ENCODE measurements at places on chromosomes 16 and 17.
A peak's percentile ranks its signal among the peaks of the same experiment; 100 is the strongest.

GRCh38 chr16:28187595-28188004 lies 24.2 kb downstream of the XPO6 start:
- DNase-seq = peak; percentile 45

DNA sequence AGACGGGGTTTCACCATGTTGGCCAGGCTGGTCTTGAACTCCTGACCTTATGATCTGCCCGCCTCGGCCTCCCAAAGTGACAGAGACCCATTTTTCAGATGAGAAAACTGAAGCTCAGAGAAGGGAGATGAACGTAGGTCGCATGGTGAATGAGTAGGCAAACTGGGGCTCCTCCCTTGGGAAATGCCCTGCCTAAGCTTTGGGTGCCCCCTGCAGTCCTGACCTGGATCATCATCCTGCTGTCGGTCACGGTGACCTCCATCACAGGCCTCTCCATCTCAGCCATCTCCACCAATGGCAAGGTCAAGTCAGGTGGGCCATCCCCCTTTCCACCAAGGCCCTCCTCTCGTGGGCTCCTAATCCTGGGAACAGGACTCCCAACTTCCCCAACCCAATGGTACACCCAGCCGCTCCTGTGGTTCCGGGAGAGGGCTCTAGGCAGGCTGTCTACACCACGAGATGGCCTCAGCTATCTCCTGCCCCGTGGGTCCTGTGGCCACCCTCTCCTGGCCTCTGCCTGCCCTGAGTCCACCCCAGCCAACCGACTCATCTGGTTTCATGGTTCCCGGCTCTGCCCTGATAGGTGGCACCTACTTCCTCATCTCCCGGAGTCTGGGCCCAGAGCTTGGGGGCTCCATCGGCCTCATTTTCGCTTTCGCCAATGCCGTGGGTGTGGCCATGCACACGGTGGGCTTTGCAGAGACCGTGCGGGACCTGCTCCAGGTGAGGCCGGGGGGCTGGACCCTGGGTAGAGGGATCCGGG lies 4.7 kb downstream of the SLC12A3 start:
- peak; percentile 57 for DNase-seq

- DNase-seq = no peak
Measured at GRCh38 chr16:57305159-57305811, 20.8 kb upstream of the PLLP start.

DNA sequence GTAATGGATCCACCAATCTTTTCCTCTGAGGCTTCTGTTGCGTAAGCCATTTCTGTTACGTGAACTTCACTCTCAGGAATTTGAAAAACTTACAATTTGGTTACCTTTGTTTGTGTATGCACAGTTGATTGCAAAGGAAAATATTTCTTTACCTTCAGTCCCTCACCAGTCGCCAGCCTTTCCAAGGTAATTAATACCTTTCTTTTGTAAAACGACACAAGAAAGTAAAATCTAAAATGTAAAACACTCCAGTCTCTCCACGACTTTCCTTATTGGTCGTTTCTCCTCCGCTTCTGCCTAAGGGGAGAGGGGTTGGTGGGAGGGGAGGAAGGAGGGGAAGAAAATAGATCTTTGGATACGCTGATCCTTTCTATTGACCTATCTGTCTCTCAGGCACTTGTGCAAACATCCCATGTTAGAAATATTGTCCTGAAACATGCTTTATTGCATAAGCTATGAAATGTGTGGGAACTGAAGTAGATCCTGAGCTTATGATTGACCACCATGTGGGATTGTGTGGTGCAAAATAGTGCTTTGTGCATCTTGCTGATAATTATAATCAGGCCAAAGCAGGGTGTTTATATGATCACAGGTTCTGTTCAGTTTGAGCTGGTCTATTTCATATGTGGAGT lies 32.4 kb upstream of the EFCAB13 start:
- DNase-seq = no peak

DNA sequence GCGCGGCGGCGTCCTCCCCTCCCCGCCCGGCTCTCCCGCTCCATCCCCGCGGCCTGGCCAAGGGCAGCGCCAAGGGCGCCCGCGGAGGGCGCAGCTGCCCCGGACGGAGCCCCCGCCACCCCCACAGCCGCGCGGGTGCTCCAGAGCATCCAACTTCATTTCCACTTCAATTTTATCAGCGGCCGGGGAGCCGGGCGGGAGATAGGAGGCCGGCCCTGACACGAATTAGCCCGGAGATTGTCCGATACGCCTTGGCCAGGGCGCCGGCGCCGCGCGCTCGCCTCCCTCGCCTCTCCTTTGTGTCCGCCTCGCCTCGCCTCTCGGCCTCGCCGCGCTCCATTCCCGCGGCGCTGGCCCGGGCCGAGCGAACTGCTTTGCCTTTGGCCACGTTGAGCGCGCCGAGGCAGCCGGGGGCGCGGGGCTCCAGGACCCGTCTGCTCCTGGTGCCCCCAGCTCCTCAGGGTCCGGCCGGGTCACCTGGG lies 129.1 kb upstream of the LHX1 start:
- no peak for DNase-seq

- no peak for DNase-seq
Measured at GRCh38 chr16:50451951-50452508, 83.2 kb upstream of the BRD7 start.

- no peak for DNase-seq
Measured at GRCh38 chr17:31715446-31715845, 143.6 kb downstream of the COPRS start.

DNA sequence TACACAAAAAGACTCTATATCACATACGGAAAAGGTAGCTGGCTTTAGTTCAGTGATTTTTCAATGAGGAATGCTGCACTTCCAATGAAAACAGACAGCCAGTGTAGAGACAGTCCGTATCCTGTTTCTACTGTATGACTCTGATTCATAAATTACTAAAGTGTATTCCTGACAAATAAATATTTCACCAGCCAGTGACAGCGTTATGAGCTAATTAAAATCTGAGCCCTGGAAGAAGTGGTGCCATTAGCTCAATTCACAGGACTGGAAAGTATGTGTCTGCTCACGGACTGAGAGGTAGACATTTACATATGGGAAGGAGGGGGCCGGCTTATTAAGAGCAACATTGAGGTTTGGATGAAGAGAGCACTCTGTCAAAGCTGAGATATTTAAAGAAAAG lies 207.9 kb upstream of the RBFOX1 start:
- no peak for DNase-seq

DNA sequence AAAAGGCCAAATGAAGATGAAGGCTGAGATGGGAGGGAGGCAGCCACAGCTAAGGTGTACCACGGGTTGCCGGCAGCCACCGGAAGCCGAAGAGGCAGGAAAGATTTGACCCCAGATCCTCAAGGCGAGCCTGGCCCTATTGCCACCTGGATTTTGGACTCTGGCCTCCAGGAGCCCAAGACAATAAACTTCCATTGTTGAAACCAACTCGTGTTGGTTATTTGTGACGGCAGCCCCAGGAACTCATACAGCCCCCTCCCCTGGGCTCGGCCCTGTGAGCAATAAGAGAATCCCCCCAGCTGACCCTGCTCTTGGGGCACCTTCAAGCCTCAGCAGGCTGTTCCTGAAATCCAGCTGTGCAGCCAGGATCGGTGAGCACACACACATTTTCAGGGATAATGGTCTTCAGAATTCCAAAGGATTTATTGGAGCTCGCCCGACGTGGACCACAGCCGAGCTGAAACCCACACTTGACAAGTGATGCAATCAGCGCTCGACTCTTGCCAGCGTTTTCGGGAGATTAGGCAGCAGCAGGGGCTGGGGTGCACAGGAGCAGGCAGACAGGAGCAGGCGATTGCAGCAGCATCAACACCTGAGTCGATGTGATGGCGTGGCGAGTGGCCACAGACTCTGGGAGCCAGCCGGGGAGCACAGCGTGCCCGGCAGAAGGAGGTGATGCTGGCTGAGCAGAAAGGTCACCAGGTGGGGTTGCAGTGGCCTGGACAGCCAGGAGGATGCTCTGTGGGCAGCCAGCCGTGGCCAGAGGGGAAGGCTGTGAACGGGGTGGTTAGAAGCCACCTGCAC lies 22.4 kb upstream of the CBX4 start:
- DNase-seq = no peak

DNA sequence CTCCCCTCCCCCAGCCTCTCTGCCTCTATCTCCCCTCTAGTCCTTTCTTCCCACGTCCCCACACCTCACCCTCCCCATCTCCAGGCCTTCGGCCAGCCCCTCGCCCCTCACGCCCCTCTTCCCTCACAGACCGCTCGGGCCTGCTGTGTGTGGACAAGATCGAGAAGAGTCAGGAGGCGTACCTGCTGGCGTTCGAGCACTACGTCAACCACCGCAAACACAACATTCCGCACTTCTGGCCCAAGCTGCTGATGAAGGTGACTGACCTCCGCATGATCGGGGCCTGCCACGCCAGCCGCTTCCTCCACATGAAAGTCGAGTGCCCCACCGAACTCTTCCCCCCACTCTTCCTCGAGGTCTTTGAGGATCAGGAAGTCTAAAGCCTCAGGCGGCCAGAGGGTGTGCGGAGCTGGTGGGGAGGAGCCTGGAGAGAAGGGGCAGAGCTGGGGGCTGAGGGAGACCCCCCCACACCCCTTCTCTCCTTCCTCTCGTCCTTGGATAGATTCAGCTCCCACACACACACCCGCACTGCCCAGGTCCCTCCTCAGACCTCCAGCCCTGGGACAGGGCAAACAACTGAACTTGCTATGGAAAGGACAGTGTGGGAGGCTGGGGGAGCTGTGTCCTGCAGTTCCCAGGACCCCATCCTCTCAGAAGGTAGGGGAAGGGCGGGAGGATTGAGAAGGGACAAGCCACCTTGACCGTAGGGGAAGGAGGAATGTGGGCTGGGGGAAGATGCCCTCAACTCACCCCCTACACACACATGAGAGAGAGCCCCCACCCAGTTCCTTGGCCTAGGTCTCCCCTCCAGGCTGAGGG lies 11.1 kb downstream of the NR1D1 start:
- no peak for DNase-seq

GRCh38 chr17:42459256-42459800 lies 650 bp downstream of the ATP6V0A1 start:
- DNase-seq = peak; percentile 60

GRCh38 chr16:85830821-85831220 lies 31.3 kb downstream of the COX4I1 start:
- DNase-seq = no peak

GRCh38 chr16:31215287-31216162 lies 1.4 kb downstream of the PYDC1 start:
- no peak for DNase-seq

- no peak for DNase-seq
Measured at GRCh38 chr17:55722742-55723487, at the start of gene TMEM100. TMEM100 (minus strand) TSS chr17:55722864; CDS start chr17:55721070, 1,794 bp downstream.

DNA sequence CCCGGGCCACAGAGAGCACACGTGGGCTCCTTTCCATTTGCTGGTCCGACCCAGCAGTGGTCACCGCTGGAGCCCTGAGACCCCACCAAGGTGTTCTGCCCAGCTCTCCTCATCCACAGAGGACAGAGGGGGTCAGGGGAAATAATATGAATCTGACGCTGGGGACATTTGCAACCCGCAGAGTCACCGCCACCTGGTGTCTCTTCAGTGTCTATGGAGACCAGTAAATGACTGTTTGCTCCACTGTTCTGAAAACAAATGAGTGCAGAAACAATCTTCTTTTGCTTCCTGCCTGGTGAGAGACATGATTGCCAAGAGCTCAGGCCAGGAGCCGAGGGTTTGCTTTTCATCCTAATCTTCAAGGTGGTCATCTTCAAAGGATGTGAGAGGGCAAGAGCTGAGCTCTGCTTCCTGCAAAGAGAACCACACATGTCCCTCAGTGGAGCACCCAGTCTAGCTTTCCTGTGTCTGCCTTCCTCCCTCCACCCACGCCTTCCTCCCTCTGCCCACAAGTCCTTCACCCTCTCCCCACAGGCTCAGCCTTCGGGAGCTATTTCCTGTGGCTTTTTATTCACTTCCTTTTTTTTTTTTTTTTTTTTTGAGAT lies 14.7 kb upstream of the KLHDC4 start:
- DNase-seq = peak; percentile 86

GRCh38 chr17:45101883-45102811 lies 30.2 kb downstream of the PLCD3 start:
- DNase-seq = no peak

DNA sequence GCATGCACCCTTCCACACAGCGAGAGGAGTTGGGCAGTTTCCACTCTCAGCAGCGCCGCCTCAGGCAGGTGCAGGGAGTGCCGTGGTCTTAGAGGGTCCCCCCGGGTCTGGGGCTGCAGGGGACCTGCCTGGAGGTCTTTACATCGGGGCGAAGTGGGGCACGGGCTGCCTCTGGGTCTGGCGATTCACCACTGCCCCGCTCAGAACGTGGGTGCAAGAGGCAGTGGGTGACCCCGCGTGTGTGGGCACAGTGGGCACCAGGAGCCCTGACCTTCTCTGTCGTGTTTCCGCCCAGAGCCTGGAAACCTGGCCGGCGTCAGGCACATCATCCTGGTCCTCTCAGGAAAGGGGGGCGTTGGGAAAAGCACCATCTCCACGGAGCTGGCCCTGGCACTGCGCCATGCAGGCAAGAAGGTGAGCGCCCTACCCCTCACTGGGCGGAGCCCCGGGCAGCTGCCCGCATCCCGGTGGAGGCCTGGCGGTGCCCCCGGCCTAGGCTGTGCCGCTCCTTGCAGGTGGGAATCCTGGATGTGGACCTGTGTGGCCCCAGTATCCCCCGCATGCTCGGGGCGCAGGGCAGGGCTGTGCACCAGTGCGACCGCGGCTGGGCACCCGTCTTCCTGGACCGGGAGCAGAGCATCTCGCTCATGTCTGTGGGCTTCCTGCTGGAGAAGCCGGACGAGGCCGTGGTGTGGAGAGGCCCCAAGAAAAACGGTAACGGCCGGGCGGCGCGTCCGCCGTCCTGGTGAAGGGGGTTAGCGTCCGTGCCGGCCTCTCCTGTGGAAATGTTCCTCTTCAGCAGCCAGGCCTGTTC lies 3.7 kb downstream of the NUBP2 start:
- no peak for DNase-seq

DNA sequence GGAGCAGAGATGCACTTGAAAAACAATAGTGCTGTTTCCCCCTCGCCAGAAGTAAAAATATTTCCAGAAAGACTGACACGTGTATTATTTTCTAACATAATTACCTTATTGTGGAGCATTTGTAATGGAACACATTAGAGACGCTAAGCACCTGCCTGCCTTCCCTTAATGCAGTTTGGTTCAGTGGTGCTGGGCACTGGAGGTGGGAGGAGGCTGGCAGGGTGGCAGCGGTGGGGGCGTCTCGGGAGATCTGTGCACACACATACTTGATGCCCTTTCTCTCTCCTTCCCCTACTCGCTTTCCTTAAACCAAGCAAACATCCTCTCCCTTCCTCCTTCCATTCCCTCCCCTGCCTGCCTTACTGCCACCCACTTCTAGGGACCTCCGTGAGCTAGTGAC lies 156.6 kb upstream of the SDK2 start:
- DNase-seq = no peak

- no peak for DNase-seq
Measured at GRCh38 chr16:5007256-5007655, 26.5 kb downstream of the NAGPA start.

DNA sequence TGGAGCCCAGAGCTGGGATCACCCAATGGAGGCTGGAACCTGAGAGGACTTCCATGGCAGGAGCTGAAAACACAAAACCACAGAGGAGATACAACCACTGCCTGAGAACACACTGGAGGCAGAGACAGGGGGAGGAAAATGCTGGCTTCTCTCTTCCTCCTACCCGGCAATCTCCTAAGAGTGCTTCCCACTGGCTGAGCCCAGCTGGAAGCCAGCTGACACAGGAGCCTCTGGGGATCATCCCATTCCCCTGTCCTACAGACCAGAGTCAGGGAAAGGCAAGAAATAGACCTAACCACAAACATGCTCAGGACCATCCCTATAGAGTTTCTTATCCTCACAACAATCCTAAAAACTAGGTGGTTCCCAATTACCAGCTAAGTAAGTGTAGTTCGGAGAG lies 112.4 kb upstream of the CDH5 start:
- DNase-seq = no peak

Measured in NAMALWA (cell line).